H4 (cell line): ENCODE measurements at places on chromosomes 12 and 14. TPM values are rescaled to one million over a fixed set of nuclear protein-coding genes. Genes with fewer than 3 reads are reported as not detected.

The EID3 gene
- total RNA-seq = 0.66 and 1.2 TPM in 2 replicates

DNA sequence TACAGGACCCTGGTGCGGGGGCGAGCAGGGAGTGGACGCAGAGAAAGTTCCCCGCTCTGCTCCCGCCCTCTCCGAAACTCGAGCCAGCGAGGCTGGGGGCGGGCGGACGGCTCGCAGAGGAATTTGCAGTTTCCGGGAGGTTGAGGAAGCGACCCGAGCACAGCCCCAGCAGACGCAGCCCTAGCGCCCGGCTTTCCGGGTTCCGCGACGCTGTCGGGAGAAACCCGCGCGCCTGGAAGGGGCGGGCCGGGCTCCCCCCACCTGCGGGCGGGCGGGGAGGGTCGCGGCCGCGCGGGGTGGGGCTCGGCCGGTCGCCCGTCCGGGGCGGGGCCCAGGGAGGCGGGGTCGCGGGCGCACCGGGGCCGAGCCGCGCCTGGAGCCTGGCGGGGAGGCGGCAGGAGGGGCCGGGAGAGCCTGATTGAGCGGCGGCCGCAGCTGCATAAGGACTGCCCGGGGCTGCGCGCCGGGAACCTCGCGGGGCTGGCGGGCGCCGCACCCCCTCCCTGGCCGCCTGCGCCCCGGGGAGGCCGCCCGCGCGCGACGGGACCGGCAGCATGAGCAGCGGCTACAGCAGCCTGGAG is at the start of gene RASSF3:
RASSF3 (plus strand) TSS at position 417 of the 581 bp plus-strand sequence; CDS start at position 555, 138 bp downstream.
- peak; percentile 41 for DNase-seq

DNA sequence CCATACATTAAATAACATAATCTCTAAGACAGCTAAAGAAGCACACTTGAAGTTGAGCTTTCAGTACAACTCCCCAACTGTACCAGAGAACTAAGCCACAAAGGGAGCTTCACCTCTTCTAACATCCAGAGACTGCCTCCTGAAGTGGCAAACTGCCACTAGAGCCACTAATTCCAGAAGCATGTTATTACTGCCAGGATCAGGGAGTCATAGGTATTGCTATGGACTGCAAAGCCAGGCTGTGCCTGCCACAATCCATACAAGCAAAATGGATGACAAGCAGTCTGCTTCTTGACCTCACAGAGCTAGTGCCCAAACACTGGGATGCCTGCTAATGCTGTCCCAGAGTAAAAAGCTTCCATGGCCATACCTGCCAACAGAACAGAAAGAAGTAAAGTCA is 160.1 kb downstream of the STXBP6 start:
- DNase-seq = no peak

- no peak for DNase-seq
These were observed 153.4 kb downstream of the EFCAB11 start for GRCh38 chr14:89801136-89801535.

DNA sequence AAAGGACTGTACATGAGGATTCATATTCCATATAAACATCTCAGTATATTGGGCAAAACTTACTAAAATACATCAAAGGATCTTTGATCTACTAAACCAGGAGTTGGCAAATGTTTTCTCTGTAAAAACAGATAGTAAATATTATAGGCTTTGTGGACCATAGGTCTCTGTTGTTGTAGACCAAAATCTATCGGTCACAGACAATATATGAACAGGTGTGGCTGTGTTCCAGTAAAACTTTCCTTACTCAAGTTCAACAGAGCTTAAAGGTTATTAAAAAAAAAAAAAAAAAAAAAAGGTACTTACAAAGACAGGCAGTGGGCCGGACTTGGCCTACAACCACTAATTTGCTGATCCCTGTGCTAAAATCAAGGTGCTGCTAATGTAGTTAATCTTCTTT is 40.3 kb downstream of the PAWR start:
- DNase-seq = no peak

GRCh38 chr14:89279649-89280232 is 137.3 kb downstream of the FOXN3 start:
- no peak for DNase-seq
